Stimulated activated CD8-positive, alpha-beta memory T cell treated with anti-CD3 and anti-CD28 coated beads, Interleukin-15, amount 100 ng/mL, for 48 hours (primary cell): ENCODE measurements at places on chromosomes 7 and 10.

DNA sequence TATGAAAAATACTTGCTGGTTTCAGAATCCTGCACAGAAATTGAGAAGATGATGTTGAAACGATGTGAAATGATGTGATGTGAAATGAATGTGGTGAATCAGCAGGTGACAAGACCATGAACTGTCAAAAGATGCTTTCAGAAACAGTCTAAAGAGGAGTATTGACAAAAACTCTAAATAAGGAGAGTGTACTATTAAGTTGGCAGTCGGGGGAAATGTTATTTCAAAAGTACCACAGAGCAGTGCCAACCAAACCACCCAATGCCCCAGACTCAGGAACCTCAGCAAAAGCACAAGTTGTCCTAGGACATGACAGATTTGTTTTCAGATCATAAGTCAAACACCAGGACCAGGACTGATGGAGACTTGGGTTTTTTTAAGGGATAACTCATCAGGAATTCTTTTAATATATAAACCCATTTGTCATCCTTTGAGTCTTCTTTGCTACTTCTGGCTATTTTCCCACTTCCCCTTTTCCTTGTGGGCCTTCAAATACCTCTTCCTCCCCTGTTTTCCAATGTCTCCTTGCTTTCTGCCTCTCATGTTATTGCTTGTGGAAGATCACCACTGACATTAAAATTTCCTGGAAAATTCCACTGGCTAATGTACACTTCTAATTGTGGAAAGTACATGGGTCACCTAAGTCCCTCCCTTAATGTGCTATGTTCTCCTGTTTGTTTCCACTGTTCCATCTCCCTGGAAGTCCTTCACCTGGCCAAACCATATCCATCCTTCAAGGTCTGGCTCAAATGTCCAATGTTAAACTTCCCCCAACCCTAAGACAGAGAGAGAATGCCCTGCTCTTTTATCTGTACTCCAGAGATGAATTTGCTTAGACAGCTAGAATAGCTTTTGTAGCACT, 10.2 kb upstream of the PPP1R3C start:
- DNase-seq = no peak

- no peak for DNase-seq
These were observed 55.2 kb upstream of the WNT16 start for GRCh38 chr7:121273467-121274167.

- no peak for DNase-seq
These were observed 54.5 kb downstream of the SCRN1 start for GRCh38 chr7:29935111-29935510.

GRCh38 chr7:65722361-65722792, 150.5 kb upstream of the VKORC1L1 start:
- DNase-seq = peak; percentile 9

GRCh38 chr10:13994932-13995331, 335.8 kb downstream of the FRMD4A start:
- DNase-seq = no peak

DNA sequence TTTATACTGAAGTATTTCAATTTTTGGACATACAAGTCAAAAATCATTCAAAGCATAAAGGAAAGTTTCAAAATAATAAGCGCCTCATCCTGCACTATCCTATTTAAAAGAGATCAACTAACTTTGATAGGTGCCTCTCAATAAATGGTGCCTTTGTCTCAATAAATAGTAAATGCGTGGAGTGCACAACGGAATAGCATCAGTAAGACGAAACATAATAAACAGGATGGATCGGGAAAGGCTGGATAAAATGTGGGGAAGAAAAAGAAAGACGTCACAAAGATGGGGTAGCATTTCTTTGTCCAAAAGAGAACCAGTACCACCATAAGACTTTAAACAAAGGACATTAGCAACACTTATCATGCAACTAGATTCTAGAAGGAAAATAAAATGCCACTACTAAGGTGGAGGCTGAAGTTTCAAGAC, 571 bp upstream of the PRKAR2B start:
- DNase-seq = no peak

- no peak for DNase-seq
These were observed 18.6 kb upstream of the VCL start for GRCh38 chr10:73979141-73979808.

- DNase-seq = no peak
These were observed 861 bp upstream of the USP6NL start for GRCh38 chr10:11612021-11613001.

DNA sequence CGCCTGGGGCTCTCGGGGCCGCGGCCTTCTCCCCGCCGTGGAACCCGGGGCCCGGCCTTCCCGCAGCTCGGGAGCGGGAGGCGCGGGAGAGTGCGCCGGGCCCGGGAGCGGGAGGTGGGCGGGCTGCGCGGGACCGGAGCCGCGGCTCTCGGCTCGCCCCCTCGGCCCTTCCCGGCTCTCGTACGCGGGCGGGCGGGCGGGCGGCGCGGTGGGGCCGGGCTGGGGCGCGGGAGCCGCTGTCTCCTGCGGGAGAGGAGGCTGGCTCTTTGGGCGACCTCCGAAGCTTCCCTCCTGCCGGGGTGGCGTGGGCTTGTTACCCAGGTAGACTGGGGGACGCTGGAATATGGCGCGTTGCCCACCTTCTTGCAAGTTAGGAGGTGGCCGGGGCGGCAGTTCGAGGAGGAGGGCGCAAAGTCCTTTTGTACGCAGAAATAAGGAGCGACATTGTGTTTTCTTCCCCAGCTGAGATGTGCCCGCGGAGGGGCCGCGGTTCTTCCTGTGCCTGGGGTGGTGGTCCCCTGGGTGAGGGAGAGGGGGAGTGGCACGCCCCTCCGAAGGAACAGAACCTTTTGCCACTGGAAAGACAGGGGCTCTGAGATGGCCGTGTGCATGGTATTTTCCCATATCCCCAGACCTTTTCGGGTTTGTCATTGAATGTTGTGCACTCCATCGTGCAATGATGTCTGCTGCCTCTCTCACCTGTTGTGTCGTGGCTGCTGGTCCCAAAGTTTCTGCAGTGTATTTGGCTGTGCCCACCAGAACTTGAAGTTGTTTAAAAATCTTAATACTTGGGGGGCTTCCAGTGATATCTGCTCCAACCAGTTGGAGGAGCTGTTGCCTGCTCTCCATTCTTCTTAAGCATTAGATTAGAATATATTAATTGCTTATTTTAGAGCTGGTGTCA, 844 bp downstream of the NRF1 start:
- no peak for DNase-seq

GRCh38 chr7:106231856-106232490, 52.8 kb downstream of the NAMPT start:
- no peak for DNase-seq

DNA sequence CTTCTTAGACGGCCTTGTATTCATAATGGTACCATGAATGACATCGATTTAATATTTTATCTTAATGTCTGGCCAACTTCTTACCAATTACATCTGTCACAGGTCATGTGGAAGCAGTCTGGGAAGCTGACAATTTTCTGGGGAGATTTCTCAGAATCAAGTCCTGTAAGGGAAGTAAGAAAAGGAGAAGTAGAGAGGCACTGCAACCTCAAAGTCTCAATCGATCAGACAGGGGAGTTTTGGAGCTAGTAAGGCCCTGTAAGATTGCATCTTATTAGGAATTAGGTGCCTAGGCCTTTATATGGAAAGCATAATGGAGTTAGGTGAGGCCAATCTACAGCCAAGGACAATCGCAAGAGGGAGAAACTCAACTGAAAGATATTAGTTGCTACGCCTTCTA, 694.6 kb upstream of the SORCS1 start:
- no peak for DNase-seq

DNA sequence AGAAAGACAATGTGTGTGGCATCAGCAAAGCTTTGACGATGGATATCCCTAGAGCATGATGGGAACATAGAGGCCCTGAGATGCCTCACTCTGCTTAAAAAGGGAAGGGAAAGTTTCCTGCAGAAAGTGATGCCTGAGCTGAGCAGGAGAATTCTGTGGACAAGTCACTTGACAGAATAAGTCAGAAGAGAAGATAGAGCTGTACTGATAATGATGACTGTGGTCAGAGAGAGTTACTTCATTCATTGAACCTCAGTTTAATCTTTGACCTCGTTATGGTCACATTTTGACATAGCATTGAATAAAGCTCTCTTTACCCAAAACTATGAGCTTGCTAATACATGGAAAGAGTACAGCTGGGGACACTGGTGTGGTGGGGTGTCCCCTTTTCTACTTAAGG, 7.6 kb downstream of the CUBN start:
- no peak for DNase-seq

GRCh38 chr7:135098391-135098790, 49.5 kb upstream of the TMEM140 start:
- DNase-seq = no peak
